DMS 273 treated with DMSO at 0.1 percent for 48 hours (cell line): ENCODE measurements at places on chromosomes 7 and 10.

DNA sequence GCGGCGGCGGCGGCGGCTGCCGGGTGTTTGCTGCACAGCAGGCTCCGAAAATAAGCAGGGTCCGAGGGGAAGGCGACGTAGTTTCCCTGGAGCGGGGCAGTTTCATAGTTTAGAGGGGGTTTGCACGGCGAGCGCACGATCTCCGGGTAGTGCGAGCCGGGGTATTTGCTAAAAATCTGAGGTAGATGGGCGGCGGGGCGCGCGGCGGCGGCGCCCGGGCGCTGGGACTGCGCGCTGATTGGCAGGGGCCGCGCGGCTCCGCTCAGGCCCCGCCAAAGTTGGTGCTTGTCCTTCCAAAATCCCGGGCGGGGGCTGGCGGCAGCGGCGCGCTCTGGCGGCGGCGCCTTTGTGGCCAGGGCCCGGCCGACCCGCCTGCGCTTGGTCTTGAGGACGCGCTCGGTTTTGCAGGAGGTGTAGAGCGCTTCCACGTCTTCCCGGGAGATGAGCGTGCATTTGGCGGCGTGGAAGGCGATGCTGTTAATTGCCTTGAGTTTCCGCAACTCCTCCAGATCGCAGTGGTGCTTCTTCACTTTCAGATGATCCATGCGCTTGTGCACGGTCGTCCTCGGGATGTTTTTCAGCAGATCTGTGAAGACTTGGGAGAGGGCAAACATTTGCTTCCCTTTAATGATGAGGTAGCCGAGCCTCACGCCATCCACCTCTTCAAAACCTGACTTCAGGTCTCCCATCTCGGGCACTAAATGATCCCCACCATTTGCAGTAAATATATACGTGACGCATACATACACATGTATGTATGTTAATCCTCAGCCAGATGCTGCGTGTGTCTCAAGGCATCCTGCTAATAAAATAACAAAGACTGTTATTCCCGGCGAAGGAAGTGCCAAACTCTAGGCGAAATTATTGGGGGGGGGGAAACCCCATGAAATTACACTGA, 8.1 kb downstream of the SKIDA1 start:
- no peak for DNase-seq

DNA sequence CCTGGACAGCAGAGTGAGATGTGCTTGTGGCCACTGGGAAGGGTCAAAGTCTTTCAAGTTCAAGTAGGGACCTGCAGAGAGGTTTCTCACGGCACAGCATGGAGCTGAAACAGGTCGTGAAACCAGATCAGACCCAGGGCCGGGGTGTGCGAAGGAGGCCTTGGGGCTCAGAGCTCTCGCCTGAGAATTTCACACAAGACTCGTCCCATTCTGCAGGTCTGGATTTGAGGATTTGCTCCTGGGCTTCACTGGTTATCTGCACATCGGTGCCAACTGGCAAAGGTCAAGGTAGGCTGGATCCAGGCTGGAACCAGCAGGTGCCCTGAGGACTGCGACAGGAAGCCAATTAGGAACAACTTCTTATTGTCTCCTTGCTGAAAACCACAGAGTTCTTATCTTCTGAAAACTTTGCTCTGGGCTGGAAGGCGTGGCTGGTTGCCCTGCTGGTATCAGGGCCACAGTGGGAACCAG, 24.0 kb upstream of the GTF2I start:
- DNase-seq = no peak

- no peak for DNase-seq
Observed at GRCh38 chr7:37993060-37993501, 72.6 kb downstream of the EPDR1 start.

GRCh38 chr7:155808549-155809331, 3.5 kb downstream of the SHH start:
- DNase-seq = no peak
